ENCODE measurements at places on chromosomes 1 and 21. TPM values are rescaled to one million over a fixed set of nuclear protein-coding genes. Genes with fewer than 3 reads are reported as not detected.

AVPR1B gene
- total RNA-seq: not detected

MPZ gene
- total RNA-seq: 1.0 TPM

BNIPL gene
- total RNA-seq: 0.10 TPM

LHX8 gene
- total RNA-seq: not detected

THEM5 gene
- not detected for total RNA-seq

FAM167B gene
- total RNA-seq: not detected

OSCP1 gene
- total RNA-seq: 0.21 TPM

CLIC4 gene
- total RNA-seq: 42.8 TPM

VWA5B1 gene
- total RNA-seq: not detected

FOXD3 gene
- not detected for total RNA-seq

RHEX gene
- total RNA-seq: not detected

DLGAP3 gene
- 0.21 TPM for total RNA-seq

ANGPTL3 gene
- total RNA-seq: not detected

IL12RB2 gene
- total RNA-seq: 1.3 TPM

FCRLB gene
- 1.0 TPM for total RNA-seq

NBPF1 gene
- 15.4 TPM for total RNA-seq

B3GALT2 gene
- total RNA-seq: 0.31 TPM

TSPAN2 gene
- 2.6 TPM for total RNA-seq

GCSAML gene
- 1.7 TPM for total RNA-seq

DUSP23 gene
- total RNA-seq: 6.3 TPM

CFAP141 gene
- total RNA-seq: not detected

PTPN22 gene
- total RNA-seq: 70.5 TPM

NPHS2 gene
- not detected for total RNA-seq

EFNA3 gene
- 0.21 TPM for total RNA-seq

FLG2 gene
- not detected for total RNA-seq

CACYBP gene
- total RNA-seq: 96.9 TPM

RIIAD1 gene
- not detected for total RNA-seq

COA7 gene
- total RNA-seq: 1.8 TPM

WNT3A gene
- not detected for total RNA-seq

FNDC5 gene
- total RNA-seq: 0.10 TPM

B3GALT6 gene
- 5.9 TPM for total RNA-seq

ADGRL4 gene
- total RNA-seq: not detected

OVAAL gene
- total RNA-seq: not detected
